T-helper 17 cell (primary cell): ENCODE measurements at places on chromosomes 5 and 9.

DNA sequence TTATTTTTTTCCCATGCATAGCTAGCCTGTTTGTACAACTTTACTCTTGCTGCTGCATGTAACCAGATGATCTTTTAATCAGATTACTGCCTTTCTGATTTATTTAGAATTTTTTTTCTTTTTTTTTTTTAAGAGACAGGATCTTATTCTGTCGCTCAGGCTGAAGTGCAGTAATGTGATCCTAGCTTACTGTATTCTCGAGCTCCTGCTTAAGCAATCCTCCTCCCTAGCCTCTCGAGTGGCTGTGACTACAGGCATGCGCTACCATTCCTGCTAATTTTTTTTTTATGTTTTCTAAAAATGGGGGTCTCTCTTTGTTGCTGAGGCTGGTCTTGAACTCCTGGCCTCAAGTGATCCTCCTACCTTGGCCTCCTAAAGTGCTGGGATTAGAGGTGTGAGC is 9.6 kb downstream of the DCP2 start:
- DNase-seq, result no peak

DNA sequence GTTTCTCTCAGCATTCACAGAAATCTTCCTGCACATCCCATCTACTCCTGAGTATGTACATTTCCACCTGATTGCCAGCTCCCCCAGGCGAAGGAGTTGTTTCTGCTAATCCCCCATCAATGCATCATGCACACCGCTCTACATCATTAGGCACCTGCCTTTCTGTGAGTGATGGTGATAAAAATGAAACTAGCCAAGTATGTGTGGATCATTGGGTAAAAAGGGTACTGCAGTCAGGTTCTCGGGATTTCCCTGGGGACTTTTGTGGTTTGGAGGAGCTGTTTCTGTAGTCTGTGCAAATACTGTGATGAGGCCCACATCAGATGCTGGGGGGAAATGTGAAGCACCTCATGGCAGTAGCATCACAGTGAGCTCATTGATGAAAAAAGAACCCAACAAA is 30.4 kb downstream of the CAMK4 start:
- peak; percentile 54 for DNase-seq

DNA sequence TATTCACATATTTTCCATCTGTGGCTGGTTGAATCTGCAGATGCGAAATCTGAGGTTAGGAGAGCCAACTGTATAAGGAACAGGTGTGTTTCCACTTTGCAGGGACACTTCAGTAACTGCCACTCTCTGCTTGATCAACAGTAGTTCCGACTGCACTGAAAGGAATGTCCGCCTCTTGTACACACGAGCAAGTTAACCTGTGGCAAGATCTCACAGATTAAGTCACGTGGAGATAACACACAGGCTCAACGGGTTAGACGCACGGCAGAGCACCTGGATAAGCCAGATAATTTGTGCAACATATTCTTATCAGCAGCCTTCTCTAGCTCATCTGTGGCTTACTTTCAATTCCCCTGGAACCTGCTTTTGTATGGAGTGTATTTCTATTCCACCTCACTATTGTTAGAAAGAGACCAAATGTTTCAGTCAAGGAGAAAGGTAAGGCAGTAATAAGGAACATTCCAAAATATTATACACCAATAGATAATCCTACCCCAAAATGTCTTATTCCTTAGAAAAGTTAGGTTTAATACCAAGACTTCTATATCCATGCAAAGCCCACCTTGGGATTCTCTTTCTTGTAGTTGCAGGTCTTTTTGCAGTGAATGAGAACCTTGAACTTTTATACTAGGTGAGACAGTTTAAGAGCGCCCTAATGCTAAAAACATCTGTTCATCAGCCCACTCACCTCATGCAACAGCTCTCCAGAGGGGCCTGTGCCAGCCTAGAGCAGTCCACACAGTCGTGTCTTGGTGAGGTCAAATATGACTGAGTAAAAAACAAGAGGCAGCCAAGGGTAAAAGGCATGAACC is 6.5 kb upstream of the C9 start:
- no peak for DNase-seq

DNA sequence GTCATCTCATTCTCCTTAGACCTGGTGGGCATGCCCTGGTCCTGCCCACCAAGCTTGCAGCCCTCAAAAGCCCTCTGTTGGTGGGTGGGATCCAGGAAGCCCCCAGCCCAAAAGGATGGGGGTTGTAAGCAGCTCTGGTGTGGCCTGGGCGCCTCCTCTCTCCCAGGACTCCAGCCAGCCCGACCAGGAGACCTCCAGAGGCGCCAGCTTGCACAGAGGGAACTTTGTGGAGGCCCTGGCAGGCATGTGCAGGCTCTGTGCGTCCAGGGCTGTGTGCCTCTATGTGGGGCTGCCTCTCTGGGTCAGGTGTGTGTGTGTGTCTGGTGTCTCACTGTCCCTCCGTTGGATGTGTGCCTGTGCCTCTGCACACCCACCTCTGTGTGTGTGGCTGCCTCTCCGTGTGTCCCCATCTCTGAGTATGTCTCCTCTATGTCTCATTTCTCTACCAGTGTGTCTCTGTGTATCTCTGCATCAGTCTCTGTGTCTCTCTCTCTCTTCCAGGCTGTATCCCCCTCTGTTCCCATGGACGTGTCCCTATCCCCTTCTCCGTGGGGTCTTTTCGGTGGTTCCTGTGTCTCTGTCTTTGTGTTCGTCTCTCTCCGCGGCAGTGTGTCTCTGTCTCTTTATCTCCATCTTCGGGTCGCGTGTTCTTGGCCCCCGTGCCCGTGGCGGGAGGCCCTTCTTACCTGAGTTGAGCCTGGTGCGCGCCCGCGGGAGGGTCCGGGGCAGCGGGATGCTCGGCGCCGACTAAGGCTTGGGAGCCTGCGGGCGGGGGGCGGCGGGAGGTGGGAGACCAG is 501 bp downstream of the ENHO start:
- no peak for DNase-seq

DNA sequence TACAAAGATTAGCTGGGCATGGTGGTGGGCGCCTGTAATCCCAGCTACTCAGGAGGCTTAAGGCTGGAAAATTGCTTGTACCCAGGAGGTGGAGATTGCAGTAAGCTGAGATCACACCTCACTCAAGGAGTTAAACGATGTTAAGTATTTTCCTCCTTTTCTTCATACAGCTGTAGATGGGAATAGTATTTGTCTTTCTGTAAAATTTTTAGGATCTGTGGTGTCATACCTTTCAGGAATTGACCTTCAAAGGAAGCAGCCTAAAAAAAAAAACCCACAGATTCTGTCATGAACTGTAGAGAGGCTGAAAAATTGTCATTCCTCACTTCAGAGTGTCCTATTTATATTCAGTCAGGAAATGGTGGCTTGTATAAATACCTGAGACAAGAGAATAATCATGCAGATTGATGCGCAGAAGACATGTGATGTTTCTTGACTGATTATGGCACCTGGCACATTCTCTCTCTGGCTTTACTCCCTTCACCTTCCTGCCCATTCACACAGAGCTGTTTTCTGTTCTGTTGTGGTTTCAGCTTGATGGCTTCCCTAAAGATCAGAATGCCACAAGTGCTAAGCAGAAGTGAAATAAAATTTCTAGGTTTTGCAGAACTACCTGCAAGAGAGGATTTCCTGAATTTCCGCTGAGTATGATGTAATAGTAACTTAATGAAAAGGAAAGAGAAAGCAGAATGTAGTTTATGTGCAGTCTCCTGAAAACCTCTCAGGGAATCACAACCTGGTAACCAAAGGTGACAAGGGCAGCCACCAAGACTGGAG is 3.8 kb downstream of the IFNA1 start:
- no peak for DNase-seq

- DNase-seq, result no peak
Measured at GRCh38 chr5:135386886-135387628, 12.0 kb downstream of the MACROH2A1 start.

DNA sequence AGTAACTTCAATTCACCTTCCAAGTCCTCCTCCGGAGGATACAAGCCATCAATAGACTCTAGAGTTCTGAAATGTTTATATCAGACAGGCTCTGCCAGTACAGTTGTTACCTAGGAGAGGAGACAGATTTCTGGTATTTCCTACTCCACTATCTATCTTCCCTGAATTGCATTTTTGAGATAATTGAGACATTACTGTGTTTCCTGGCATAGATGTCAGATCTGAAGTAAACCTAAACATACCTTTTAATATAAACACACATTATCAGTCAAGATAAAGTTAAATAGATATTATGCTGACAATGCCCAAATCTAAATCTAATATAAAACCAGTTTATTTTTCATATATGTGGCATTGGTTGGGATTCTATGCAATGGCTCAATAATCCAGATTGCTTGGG is 8.2 kb upstream of the TYRP1 start:
- no peak for DNase-seq

DNA sequence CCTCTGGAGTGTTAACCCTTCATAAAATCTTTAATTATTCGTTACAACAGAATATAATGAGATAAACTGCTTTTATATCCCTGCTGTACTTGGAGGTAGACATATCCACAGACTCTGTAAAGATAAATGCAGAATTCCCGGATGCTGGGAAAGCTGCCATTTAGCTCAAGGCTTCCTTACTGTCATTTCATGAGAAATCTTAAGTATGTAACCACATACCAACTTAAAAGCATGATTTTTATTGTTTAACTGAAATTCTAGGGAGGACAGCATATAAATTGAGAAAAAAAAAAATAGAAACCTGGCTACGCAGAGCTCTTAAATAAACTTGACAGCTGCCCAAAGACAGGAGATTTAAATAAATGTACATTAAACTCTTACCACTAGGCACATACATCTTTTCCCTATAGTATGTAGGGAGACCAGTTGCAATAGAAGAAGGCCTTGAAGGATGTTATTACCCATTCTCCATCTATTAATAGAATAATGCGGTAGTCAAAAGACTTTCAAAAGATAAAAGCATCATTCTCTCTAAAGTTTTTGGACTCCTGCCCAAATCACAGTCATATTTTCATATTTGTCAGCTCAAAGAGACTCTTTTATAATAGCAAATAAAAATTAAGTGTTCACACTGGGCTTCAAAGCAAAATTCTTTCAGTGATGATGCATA is 373.8 kb downstream of the NDUFS4 start:
- DNase-seq, result no peak

GRCh38 chr5:126926187-126926586 is 104.2 kb downstream of the MARCHF3 start:
- DNase-seq, result no peak

DNA sequence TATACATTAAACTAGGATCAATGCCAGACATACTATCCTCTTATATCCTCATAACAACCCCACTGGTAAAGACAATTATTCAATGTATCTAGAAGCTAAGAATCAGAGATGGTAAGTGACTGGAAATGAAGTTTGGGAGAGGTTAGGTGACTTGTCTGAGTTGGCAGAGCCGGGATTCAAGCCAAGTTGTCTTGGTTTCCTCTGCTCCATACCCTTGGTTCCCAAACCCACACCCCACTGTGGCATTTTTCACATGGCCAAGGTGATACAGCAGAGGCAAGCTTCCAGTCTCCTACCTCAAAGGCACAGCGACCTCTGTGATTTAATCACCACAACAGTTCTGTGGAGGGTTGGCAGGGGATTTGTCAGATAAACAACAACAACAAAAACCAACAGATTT is 34.7 kb upstream of the ADRB2 start:
- DNase-seq, result no peak

DNA sequence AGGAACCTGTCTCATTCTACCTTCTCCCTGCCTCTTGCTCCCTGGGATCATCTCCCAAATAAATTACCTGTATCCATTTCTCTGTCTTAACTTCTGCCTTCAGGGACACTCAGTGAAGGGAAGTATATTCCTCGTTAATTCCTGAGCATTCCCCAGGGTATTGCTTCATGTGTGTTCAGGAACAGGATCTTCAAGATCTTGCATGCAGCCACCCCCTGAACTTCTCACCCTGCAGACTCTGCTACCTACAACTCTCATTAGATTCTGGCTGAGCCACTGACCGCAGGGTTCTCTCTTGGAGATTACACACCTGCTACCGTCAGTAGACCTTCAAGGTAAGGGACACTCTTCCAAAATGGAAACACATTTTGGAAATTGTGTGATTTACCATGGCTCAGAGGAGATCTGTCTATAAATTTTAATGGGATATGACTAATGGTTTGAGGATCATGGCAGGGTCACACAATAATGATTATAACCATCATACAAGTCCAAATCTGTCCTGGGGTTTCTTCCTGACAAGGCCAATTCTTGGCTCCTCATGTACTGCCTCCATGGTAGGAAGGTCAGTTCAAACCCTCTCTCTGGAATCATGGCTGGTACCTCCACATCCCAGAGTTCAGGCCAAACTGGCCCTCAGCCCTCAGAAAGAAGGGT is 38.9 kb upstream of the UGCG start:
- no peak for DNase-seq
